ENCODE measurements at places on chromosomes 13 and 19.

GRCh38 chr13:102825400-102825799 is 20.4 kb upstream of the ERCC5 start:
- no peak for DNase-seq

DNA sequence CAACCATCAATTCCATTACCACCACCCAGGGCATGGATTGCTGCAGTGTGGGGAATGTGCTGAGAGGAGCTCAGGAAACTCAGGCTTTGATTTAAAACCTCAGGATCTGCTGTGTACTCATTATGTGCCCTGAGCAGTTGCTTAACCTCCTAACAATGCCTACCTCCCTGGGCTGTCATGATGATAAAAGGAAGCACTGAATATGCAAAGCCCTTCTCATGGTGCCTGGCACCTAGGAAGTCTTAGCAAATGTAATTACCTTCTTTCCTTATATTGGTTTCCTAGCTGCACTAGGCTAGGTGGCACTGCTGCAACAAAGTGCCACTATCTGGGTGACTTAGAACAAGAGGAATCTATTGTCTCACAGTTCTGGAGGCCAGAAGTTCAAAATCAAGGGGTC is 62.2 kb downstream of the KCTD12 start:
- no peak for DNase-seq

DNA sequence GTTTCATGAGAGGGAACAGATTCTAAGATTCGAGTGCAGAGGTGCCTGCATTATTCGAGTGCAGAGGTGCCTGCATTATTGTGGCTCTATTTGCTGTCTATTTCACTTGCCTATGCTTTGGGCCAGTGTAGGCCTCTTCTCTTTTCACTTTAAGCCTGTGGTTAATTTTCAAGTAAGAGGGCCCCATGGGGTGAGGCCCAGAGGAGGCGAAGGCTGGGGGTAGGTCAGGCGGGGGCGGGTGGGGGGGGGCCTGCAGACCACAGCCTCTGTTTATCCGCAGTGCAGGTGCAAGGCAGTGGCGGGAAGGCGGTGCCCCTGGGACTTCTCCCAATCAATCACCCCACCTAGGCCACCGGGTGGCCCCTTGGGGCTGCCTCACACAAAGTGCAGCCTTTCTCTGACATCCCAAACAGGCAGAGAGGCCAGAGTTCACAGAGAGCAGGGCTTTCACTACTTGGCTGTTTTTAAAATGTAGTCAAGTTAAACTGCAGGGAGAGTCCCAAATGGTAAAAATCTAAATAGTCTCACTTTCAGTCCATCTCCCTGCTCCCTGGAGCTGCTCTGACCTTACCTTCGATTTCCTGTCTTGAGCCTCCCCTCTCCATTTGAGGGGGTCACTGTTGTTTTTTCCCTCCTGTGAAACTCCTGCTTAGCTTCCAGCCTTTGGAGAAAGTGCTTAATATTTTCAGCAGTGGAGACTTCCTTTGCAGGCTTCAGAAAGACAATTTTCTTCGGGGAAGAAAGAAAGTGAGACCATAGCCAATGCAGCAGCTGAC is 249.0 kb downstream of the DLEU7 start:
- no peak for DNase-seq

- no peak for DNase-seq
Measured at GRCh38 chr13:113742445-113743120, 16.4 kb upstream of the TMEM255B start.

DNA sequence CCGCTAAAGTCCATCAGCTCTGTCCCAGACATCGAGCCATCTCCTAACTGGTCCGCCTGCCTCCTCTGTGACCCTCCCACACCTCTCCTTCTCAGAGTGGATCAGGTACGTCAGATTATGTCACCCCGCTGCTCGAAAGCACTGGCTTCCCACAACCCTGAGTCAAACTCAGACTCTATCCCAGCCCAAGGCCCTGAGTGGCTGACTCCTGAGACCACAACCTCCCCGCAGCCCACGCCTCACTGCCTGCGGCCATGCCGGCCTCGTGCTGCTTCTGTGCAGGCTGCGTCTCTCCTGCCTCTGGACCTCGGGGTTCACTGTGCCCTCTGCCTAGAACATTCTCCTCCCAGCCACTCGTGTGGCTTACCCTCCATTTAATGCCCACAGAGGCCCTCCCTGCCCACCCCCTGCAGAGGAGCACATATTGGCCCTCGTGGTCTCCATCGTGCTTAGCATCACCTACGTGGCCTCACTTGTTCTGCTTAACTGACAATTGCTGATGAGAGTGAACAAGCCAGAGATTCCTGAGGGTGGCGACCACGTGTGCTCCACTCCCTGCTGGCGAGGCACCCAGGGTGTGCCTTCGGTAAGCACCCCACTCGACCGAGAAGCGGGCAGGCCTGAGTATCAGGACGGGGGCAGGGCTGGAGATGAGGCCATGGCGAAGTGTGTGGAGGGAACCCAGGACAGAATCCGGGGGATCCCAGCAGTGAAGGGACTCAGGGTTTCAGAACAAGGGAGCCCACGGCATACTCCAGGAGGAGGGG is 13.5 kb upstream of the FKRP start:
- no peak for DNase-seq

All from NCI-H2029 treated with DMSO at 0.1 percent for 48 hours (cell line).